ENCODE measurements at places on chromosomes 7 and 10. TPM values are rescaled to one million over a fixed set of nuclear protein-coding genes. Genes with fewer than 3 reads are reported as not detected.
A peak's percentile ranks its signal among the peaks of the same experiment; 100 is the strongest.

DNA sequence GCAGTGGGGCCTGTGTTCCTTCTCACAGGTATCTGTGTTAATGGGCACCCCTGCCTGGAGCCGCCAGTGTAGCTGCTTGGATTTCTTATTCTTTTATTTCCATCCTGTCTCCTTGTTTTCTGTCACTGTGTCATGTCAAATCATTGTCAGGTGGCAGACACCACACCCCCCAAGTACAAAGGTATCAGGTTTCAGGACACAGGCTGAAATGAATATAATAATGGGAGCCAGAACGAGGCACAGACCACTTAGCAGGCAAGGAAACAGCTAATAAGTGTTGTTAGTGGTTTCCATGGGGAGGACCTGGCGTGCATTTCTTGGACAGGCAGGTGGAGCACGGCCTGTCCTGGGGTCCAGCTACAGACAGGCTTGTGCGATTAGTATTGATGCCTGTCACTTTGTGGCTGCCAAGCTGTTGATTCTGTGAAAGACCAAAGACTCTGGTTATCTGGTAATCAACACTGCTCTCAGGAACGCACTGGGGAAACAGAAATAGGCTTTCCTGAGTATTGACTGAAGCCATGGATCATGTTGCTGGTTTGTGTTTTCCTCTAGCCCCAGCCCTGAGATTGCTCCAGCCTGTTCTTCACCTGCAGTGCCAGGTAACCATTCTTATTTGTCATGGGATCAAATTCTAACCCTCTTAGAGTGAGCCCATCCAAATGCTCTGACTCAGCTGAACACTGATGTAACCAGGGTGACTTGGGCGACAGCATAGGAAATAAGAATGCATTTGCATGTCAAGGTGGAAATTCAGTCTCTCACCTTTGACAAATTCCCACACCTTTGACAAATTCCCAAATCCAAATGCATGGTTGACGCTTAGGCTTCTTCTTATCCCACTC, 1002.0 kb downstream of the LRMDA start:
- no peak overlapping the region for H3K4me3 ChIP-seq
- peaks cover 2% of the 10 kb centered on the region for H3K27me3 ChIP-seq
- H3K27ac ChIP-seq: no peak overlapping the region
- no peak for DNase-seq
- no peaks in the 10 kb centered on the region for H3K36me3 ChIP-seq

DNA sequence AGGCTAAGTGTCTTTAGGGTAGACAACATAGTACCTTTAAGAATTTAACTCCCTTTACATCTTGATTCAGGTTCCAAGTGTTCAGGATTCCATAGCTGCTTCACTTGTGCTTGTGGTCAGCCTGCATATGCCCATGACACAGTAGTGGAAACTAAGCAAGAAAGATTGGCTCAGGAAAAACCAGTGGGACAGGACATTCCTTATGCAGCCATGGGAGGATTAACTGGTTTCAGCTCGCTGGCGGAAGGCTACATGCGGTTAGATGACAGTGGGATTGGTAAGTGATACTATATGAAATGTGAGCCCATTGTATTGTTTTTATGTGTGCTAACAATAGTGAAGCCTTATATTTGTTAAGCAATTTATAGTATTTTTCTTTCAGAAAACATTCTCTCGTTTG, 11.3 kb downstream of the FAM221A start:
- no peaks in the 10 kb centered on the region for H3K4me1 ChIP-seq
- peaks cover 16% of the 10 kb centered on the region for H3K36me3 ChIP-seq
- no peak overlapping the region for H3K4me3 ChIP-seq
- no peak for DNase-seq

- no peak overlapping the region for H3K4me3 ChIP-seq
- no peaks in the 10 kb centered on the region for H3K27me3 ChIP-seq
- H3K36me3 ChIP-seq: peaks cover 7% of the 10 kb centered on the region
- peaks cover 10% of the 10 kb centered on the region for H3K4me1 ChIP-seq
- H3K27ac ChIP-seq: no peak overlapping the region
Measured at GRCh38 chr7:27835376-27835775, 95.4 kb downstream of the TAX1BP1 start.

NPSR1 gene
- total RNA-seq: not detected

- H3K4me1 ChIP-seq: peaks cover 8% of the 10 kb centered on the region
- no peak for DNase-seq
- no peak overlapping the region for H3K27ac ChIP-seq
- peaks cover 35% of the 10 kb centered on the region for H3K36me3 ChIP-seq
Measured at GRCh38 chr10:88920198-88920597, 32.4 kb downstream of the ACTA2 start.

TSC22D4 gene
- 78.5 TPM for total RNA-seq

SLC26A5 gene
- not detected for total RNA-seq

DNA sequence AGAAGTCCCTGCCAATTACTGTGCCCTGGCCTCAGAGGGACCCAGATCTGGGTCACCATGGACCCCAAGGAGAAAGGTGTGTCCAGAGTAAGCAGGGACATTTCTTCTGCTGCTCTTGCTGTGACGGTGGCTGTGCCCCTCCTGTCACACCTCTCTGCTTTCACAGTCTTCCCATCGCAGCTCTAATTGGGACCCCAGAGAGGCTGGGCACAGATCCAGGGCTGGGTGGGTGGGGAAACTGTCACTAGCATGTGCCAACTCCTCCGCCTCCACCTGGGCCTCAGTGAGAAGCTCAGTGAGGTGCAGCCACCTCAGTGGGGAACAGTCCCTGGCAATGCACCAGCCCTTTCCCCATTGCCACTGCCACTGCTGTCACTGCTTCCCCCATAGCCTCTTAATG, 37.3 kb upstream of the ADCYAP1R1 start:
- H3K27ac ChIP-seq: no peak overlapping the region
- H3K4me3 ChIP-seq: no peak overlapping the region
- no peaks in the 10 kb centered on the region for H3K36me3 ChIP-seq
- no peak for DNase-seq

DNA sequence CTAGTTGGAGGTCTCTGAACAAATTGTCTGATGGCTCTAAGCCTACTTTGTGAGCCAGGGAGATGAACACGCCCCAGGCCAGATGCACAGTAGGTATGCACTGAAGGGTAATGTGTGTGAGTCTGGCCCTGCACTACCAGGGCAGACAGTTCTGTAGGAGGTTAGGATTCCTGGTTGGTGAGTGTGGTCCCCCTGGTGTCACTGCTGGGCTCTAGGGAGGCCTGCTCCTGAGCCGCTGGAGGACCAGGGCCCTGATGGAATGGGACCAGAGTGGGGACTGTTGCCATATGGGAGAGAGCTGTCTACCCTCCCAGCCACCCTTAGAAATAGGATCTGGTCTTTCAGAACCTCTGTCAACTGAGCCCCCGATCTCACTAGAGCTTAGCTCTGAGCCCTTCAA, 42.0 kb downstream of the CDH23 start:
- no peaks in the 10 kb centered on the region for H3K4me1 ChIP-seq
- no peaks in the 10 kb centered on the region for H3K36me3 ChIP-seq
- DNase-seq: no peak
- no peak overlapping the region for H3K4me3 ChIP-seq

SPDYE9 gene
- not detected for total RNA-seq

HSPA12A gene
- total RNA-seq: 0.74 TPM

CNNM1 gene
- total RNA-seq: 1.5 TPM

DNA sequence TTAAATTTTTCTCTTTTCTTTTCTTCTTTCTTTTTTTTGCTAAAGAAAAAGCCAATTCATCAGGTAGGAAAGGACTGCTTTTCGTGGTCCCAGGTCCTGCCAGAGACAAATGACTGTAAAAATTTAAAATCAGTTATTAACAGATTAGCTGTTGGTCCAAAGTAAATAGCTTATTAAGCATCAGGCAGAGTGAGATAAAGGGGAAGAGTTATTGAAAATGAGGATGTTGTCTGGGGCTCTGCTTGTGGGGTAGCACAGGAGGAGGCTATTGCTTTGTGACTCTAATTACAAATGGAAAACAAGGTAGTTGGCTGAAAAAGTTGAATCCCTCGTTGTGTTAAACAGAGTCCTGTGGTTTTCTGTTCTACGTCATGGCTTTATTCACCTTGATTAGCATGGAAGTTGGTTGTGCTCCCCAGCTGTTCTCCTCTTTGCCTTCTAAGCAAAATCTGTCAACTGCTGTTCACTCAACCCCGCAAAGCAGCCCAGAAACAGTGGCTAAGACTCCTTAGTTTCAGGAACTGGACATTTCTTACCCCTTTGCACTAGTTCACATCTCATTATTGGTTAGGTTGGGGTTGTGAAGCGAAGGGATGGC, 128.9 kb downstream of the SNX10 start:
- no peaks in the 10 kb centered on the region for H3K4me1 ChIP-seq
- no peak overlapping the region for H3K4me3 ChIP-seq
- peaks cover 8% of the 10 kb centered on the region for H3K27me3 ChIP-seq
- no peaks in the 10 kb centered on the region for H3K36me3 ChIP-seq

JCAD gene
- not detected for total RNA-seq

- H3K36me3 ChIP-seq: no peaks in the 10 kb centered on the region
- H3K27ac ChIP-seq: no peak overlapping the region
- H3K4me3 ChIP-seq: no peak overlapping the region
Measured at GRCh38 chr7:28768577-28769147, 189.5 kb downstream of the TRIL start.

CNNM2 gene
- total RNA-seq: 4.2 TPM

AUTS2 gene
- 2.4 TPM for total RNA-seq

- no peak overlapping the region for H3K27ac ChIP-seq
- H3K4me1 ChIP-seq: no peaks in the 10 kb centered on the region
- H3K36me3 ChIP-seq: no peaks in the 10 kb centered on the region
- no peaks in the 10 kb centered on the region for H3K27me3 ChIP-seq
- no peak overlapping the region for H3K4me3 ChIP-seq
Measured at GRCh38 chr7:154584352-154585252, 418.3 kb downstream of the PAXIP1 start.

DNA sequence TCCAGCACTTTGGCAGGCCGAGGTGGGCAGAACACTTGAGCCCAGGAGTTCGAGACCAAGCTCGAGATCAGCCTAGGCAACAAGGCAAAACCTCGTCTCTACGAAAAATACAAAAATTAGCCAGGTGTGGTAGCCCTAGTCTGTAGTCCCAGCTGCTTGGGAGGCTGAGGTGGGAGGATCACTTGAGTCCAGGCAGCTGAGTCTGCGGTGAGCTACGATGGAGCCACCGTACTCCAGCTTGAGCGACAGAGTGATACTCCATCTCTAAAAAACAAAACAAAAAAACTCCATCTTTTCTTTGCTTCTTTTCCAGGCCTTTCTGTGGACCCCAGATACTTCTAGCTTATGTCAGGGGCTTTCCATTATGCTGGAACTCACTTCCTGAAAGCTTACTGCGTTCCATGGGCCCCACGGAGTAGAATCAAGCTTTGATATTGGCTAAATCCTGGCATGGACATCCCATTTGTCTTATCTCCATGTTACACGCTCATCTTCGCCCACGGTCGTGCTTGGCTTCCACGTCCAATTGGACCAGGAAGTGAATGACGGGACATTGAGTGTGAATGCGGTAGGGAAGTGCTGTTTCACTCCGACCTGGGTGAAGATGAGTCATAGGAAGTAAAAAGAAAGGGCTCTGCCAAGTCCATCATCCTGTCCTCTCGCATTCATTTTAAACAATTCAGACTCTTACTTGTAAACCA, 45.7 kb downstream of the FAM171A1 start:
- no peaks in the 10 kb centered on the region for H3K36me3 ChIP-seq
- H3K4me3 ChIP-seq: no peak overlapping the region
- DNase-seq: peak; percentile 7
- H3K4me1 ChIP-seq: peaks cover 11% of the 10 kb centered on the region
- no peak overlapping the region for H3K27ac ChIP-seq
- H3K27me3 ChIP-seq: no peaks in the 10 kb centered on the region

DNA sequence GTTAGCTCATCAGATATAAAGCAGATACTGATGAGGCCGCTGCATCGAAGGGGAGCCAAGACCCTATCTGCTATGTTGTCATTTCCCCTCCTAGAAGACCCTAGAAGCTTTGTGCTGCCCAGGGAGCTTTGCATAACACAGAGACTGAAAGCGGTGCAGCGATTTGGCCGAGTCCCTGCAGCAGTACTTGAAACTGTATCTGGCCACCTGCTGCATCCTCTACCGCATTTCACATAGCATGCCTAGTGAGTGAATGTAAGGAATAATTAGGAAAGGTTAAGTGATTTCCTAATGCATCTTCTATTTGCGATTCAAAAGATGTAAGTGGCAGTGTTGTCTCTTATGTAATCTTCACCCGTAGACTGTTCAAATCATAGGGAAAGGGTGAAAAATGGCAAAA, 106.7 kb downstream of the LRMDA start:
- H3K36me3 ChIP-seq: no peaks in the 10 kb centered on the region
- H3K4me3 ChIP-seq: no peak overlapping the region
- H3K4me1 ChIP-seq: no peaks in the 10 kb centered on the region
- H3K27ac ChIP-seq: no peak overlapping the region

GRCh38 chr10:62985807-62986600, 147.1 kb upstream of the NRBF2 start:
- H3K27me3 ChIP-seq: peaks cover 23% of the 10 kb centered on the region
- H3K36me3 ChIP-seq: no peaks in the 10 kb centered on the region
- DNase-seq: no peak
- H3K4me1 ChIP-seq: peaks cover 32% of the 10 kb centered on the region
- no peak overlapping the region for H3K4me3 ChIP-seq
- H3K27ac ChIP-seq: no peak overlapping the region

- no peak for DNase-seq
- peaks cover 16% of the 10 kb centered on the region for H3K4me1 ChIP-seq
- H3K36me3 ChIP-seq: no peaks in the 10 kb centered on the region
Measured at GRCh38 chr7:20220921-20221547, 3.9 kb upstream of the MACC1 start.

- no peaks in the 10 kb centered on the region for H3K27me3 ChIP-seq
- H3K4me3 ChIP-seq: no peak overlapping the region
- H3K36me3 ChIP-seq: no peaks in the 10 kb centered on the region
- H3K4me1 ChIP-seq: no peaks in the 10 kb centered on the region
Measured at GRCh38 chr10:11893749-11894278, 70.7 kb downstream of the PROSER2 start.

NKX1-2 gene
- total RNA-seq: not detected

DNA sequence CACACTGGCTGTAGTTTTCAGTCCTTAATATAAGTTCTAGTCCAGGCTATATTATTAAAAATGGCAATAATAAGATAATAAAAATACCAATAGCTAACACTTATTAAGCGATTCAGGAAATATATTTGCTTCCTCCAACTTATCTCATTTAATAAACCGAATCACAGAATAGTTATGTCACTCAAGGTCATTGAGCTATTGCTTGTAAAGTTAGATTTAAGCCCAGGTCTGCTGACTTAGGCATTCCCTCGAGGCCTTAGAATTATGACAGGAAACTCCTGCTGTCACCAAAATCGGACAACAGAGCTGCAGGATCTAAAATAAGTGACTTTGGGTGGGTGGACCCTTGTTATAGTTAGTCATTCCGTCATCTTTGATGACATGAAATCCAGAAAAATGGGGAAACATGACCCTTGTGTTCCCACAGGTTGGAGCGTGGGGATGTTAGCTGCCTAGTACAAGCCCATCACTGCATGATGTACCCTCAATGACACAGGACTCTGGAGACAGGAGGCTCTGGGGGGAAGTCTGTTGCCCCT, 181.3 kb upstream of the PHYHIPL start:
- no peak overlapping the region for H3K4me3 ChIP-seq
- DNase-seq: no peak
- H3K36me3 ChIP-seq: no peaks in the 10 kb centered on the region
- H3K4me1 ChIP-seq: no peaks in the 10 kb centered on the region
- H3K27ac ChIP-seq: no peak overlapping the region
- H3K27me3 ChIP-seq: peaks cover 2% of the 10 kb centered on the region

Data from activated CD4-positive, alpha-beta T cell treated with anti-CD3 and anti-CD28 coated beads for 36 hours (primary cell).